Fibroblast of skin of back (primary cell): ENCODE measurements at places on chromosomes 12 and 14.

- no peak for DNase-seq
Measured at GRCh38 chr14:99678198-99678597, 5.9 kb upstream of the CYP46A1 start.

- no peak for DNase-seq
Measured at GRCh38 chr12:80400571-80400991, 43.5 kb upstream of the PTPRQ start.

GRCh38 chr12:83158613-83159207 lies 472.0 kb downstream of the TMTC2 start:
- DNase-seq, result no peak

GRCh38 chr12:5094986-5095385 lies 51.3 kb downstream of the KCNA5 start:
- peak; percentile 25 for DNase-seq

GRCh38 chr14:22882529-22883172 lies 371 bp upstream of the REM2 start:
- peak; percentile 38 for DNase-seq

- DNase-seq, result no peak
Measured at GRCh38 chr14:99892406-99892805, 99.2 kb downstream of the EML1 start.
